ENCODE measurements at places on chromosomes 2 and 18.

DNA sequence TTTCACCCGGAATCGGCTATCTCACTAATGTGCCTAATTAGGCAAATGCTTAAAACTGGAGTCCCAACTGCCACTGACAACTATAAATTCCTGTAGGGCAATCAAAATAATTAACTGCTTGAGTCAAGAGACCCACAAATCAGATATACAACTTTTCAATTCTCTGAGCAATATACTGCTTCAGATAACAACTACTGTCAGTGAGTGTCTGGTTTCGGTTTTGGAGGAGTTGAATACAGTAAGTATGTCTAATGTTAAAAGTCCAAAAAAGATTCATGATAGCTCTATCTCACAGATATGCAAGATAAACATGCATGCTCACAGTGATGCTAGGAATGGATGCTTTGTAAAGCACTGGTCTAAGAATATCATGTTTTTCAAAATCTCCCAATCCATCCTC, 283.3 kb downstream of the NRXN1 start:
- DNase-seq: no peak

- no peak for DNase-seq
Observed at GRCh38 chr2:42025151-42025582, 22.7 kb upstream of the PKDCC start.

- no peak for DNase-seq
Observed at GRCh38 chr2:227320305-227321094, 4.6 kb upstream of the MFF start.

DNA sequence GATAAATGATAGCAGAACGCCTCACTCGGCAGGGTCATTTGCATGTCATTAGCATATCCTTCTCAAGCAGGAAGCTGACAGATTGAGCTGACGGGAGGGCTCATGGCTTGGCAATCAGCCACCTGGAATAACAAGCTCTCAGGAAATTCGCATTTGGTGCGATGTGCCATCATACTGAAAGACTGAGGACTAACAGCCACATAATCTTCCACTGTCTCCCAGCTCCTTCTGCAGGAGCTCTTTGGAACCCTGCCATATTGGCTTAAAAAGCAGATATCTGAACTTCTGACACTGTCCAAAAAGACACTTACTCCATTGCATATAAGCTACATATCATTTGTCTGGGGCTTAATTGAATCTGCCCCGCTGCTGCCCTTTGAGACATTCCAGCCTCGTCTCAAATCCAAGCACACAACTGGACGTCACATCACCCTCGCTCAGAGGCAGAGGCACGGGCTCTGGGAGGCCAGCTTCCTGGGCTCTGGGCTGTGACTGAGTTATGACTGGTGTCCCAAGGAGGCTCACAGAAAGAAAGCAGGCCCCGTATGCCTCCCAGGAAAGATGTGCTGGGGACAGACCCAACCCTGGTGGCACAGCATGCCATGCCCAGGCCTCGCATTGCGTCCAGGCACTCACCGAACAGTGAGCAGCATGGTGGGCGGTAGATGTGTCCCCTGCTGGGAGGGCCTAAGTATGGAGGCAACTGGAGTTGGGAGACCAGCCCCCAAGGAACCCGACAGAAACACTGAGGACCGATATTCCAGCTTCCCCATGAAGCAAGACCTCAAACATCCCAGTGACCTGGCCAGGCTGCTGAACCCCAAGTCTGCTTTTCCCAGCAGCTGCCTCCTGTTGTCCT, 228.0 kb downstream of the ATAD2B start:
- DNase-seq: no peak

- DNase-seq: no peak
Observed at GRCh38 chr2:57434441-57434840, 612.2 kb upstream of the VRK2 start.

DNA sequence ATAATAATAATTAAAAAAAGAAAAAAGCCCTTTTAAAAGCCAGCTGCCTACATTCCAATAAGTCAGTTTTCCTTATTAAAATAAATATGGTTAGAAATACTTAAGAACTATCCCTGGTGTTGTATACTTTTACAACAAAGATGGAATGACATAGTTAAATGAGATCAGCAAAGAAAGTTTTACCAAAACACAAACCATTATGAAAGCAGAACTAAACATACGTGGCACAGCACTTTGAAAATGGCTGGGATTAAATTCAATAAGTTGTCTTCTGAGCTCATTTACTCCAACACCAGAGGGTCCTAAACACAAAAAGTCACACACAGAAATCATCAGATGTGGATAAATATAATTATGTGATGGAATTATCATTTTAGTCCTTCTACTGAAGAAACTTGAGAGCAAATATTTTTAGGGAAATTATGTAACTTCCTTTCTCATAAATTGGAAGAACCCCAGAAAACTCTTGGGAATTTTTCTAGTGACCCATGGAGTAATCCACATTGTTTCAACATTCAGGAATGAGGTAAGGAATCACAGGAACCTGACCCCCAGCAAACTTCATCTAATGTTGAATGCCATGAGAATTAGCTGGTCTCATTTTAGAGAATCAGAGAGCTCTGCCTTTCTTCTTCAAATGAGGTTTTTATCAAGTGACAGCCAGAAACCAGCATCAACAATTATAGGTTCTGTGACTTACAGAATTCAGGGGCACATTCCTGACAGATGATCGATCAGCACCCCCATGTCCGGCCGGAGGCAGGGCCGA, 11.5 kb upstream of the TMEM237 start:
- DNase-seq: no peak

- no peak for DNase-seq
Observed at GRCh38 chr18:2882201-2882600, 35.4 kb downstream of the EMILIN2 start.
